ENCODE measurements at places on chromosomes 1 and 21. TPM values are rescaled to one million over a fixed set of nuclear protein-coding genes. Genes with fewer than 3 reads are reported as not detected.

GRCh38 chr1:29258976-29259801 lies 22.9 kb downstream of the PTPRU start:
- no peak for DNase-seq

- no peak for DNase-seq
Measured at GRCh38 chr1:224481601-224482000, 47.0 kb upstream of the WDR26 start.

- no peak for DNase-seq
Measured at GRCh38 chr1:158461534-158461933, at the start of gene OR10K1. Gene OR10K1 (plus strand): TSS chr1:158461834. CDS start chr1:158465562, 3,728 bp downstream.

DNA sequence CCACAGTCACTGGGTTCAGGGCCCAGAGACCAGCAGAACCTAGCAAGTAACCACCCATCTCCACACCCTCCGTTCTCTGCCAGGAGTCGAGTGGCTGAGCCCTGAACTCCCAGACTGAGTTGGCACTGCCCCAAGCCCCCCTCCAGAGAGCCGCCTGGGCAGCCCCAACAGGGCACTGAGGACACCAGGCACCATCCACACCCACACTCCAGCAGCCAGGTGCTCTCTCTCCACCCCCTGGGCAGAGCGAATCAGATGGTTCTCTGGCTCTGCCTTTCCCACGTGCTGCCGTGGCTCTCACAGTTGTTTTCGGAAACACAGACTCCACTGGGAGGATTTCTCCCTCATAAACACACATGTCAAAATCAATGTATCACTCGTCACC lies 13.6 kb downstream of the WDR4 start:
- DNase-seq, result no peak

DNA sequence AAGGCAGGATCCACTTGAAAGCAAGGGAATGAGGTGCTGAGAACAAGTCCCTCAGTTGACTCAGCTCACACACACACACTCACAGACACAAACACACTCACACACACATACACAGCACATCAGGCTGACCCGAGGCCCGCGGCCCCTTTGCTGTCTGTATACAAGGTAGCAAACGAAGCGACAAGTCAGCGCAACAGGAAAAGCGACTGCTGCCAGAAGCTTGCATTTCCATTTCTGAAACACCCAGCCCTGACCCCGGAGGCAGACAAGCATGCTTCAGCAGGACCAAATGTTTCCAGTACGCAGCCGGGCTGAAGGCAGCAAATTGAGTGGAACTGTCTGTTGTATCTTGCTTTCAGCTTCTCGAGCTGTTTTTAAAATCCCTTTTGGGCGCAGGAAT lies 501.6 kb downstream of the NPHP4 start:
- no peak for DNase-seq

GRCh38 chr1:60573121-60573520 lies 499.6 kb upstream of the C1orf87 start:
- no peak for DNase-seq

- DNase-seq, result no peak
Measured at GRCh38 chr1:183276386-183277080, 90.5 kb downstream of the LAMC2 start.

DNA sequence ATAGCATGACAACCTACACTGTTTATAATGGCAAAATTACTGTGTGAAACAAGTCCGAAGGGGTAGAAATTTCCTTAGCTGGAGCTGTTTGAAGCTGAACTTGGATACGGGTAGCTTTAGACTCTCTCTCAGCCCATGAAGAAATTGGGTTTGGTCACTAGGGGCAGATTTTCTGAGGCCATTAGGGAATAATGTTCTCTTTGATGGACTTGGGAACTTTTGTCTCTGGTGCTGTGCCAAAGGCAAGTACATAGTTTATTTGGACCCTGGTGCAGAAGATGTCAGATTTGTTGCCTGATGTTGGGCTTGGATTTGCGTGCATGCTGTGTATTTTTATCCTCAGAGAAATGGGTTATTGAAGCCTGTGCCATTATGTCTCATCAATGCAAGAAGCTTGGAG lies 109.6 kb downstream of the VPS13D start:
- no peak for DNase-seq

DNA sequence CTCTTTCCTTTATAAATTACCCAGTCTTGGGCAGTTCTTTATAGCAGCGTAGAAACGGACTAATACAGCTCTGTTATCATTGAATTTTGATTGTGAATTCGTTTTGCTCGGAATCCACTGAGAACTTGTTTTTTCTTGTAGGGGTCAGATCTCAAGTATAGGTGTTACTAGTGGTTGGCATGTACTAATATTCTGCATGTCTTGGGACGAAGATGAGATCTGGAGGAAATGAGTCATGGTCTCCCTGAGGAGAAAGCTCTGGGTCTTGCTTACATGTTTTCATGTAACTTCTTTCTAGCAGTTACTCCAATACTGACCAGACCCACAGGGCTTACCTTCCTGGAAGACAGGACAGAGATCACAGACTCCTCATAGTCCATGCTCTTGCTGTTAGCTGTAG lies 30.3 kb downstream of the ZSCAN20 start:
- no peak for DNase-seq

- no peak for DNase-seq
Measured at GRCh38 chr21:28936721-28937120, 56.0 kb downstream of the LTN1 start.

DNA sequence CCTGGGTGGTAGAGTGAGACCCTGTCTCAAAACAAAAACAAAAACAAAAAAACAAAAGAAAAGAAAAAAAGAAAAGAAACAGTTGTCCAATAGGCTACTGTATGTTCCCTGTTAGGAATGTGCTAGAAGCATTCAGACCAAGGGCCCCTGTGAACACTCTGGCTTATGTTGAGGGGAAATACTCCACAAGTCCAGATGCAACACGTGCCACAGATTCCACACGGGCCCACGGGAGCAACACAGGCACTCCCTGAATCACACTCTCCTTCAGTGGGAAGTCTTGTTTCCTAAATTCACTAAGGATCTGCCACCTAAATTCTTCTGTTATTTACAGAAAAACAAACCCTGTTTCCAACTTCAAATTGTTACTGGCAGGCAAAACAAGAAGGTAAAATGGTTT lies 291.1 kb downstream of the PCP4 start:
- DNase-seq, result peak; percentile 48

DNA sequence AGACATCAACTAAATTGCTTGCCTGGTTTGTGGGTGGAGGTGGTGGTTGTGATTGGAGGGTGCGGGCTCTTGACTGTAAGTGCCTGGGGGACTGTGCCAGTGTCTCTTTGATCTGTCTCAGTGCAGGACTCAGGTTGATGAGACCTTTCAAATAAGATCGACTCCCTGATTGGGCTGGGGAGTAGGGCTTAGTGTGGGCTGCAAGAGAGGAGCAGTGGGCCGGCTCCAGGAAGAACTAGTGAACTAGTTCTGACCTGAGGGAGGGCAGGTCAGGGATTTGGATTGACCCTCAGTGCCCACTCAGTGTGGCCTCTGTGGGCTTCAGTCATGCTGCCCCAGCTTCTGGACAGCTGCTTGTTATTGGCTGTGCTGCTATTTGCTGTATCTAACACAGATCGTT lies 130.6 kb upstream of the CACNA1E start:
- no peak for DNase-seq

DNA sequence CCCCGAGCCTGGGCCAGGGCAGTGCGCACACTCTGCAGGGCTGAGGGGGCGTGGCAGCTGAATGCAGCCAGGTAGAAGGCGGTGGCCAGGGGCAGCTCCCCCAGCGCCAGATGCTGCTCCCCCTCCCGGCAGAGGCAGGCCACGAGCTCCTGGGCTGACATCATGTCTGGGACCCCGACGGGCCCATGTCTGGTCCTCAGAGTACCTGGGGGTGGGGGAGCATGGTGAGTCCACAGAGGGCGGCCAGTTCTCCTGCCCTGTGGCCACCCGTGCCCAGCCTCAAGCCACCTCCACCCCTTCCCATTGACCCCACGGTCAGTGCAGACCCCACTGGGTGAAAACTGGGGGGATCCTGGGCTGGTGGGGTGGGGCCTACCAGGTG lies 838 bp downstream of the TTC34 start:
- no peak for DNase-seq

GRCh38 chr21:14513804-14514203 lies 32.3 kb downstream of the SAMSN1 start:
- DNase-seq, result no peak

DNA sequence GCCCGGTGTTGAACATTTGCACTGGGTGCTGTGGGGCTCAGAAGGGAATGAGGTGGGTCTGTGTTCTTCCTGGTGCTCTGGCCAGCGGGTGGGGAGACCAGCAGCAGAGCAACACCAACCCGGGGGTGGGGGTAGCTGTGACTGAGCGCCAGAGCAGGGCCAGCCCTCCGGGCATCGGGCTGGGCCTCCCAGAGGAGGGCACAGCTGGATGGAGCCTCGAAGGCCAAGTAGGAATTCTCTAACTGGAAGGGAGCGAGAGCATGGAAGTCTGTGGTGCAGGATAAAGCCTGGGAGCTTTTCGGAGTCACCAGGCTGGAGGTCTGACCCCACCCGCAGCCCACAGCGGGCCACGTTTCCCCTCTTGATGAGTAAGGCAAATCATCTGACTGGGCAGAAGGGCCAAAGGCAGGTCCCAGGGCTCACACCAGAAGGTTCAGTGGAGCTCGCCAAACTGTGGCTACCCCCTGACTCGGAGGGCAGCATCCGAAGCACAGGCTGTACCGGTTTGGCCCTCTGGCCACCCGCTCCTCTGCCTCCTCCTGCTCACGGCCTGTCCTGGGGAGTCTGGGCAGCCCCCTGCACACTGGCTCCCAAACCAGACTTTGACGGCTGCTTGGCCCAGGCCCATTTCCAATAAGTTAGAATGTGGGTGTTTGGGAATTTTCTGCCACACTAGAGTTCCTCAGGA lies 18.8 kb downstream of the SLC1A7 start:
- no peak for DNase-seq

DNA sequence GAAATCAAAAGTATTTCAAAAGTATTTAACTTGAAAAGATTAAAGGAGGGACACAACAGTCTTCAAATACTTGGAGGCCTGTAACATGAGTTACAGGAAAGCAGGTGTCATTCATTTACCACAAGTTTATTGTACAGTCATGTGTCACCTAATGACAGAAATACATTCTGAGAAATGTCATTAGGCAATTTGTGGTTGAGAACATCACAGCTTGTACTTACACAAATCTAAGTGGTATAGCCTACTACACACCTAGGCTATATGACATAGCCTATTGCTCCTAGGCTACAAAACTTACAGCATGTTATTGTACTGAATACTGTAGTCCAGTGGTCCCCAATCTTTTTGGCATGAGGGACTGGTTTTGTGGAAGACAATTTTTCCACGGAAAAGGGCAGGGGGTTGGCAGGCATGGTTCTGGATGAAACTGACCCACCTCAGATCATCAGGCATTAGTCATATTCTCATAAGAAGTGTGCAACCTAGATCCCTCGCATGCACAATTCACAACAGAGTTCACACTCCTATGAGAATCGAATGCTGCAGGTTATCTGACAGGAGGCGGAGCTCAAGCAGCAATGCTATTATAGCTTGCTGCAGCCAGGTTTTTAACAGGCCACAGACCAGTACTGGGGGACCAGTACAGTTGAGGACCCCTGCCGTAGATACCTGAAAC lies 25.0 kb upstream of the PHTF1 start:
- no peak for DNase-seq

DNA sequence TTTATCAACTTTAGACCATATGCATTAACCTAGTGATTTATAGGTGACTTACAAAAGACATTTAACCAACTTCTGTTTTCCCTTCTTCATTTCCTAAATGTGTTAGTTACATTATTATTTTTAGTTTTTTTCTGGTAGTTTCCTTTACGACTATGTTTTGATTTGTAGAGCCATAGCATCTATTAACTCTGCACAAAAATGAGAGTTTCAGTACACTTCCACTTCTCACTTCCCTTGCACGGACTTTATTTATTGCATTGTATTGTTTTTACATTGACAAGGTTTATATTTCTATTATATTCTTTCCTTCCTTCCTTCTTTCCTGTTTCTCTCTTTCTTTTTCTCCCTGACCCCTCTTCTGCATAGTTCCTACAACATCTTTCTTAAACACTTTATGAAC lies 14.7 kb downstream of the PKN2 start:
- no peak for DNase-seq

DNA sequence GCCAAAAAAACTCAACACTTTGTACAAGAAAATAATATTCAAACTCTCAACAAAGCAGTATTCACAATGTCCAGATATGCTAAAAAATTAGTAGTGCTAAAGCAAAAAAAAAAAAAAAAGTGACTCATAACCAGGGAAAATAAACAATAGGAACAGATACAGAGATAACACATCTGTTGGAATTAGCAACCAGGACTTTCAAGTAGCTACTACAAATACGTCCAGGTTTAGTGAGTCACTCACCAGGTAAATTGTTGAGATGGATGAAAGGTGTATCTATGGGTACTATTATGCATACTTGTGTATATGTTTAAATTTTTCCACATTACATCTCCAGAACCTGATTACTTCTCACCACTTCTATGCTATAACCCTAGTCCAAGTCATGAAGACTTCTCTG lies 144.8 kb upstream of the SLC35F3 start:
- no peak for DNase-seq

The VASH2 gene
- 133 TPM for polyA plus RNA-seq

The CRNN gene
- polyA plus RNA-seq, result not detected

The FMO5 gene
- polyA plus RNA-seq, result 2.3 TPM

The SAMSN1 gene
- 1.5 TPM for polyA plus RNA-seq

The NTNG1 gene
- polyA plus RNA-seq, result 13.7 TPM

The FAM72C gene
- polyA plus RNA-seq, result 5.1 TPM

The DPM3 gene
- 16.1 TPM for polyA plus RNA-seq

The CD1E gene
- not detected for polyA plus RNA-seq

Data from muscle of arm (tissue), 14 donors.